ENCODE measurements at places on chromosomes 16 and 17. TPM values are rescaled to one million over a fixed set of nuclear protein-coding genes. Genes with fewer than 3 reads are reported as not detected.

Gene VAT1L
- total RNA-seq = 0.32 TPM

Gene NTN3
- not detected for total RNA-seq

Gene PIRT
- not detected for total RNA-seq

Gene TSPAN10
- total RNA-seq = 1.1 TPM

Gene NOD2
- 4.2 TPM for total RNA-seq

Gene SEPTIN1
- total RNA-seq = 8.6 TPM

Gene IGSF6
- total RNA-seq = 88.4 TPM

Gene RNF157
- 3.8 TPM for total RNA-seq

Gene FOXC2
- total RNA-seq = 1.1 TPM

Gene ZNF205
- 11.7 TPM for total RNA-seq

Gene KRT13
- total RNA-seq = 5.5 TPM

Gene ST6GALNAC2
- total RNA-seq = 24.5 TPM

Gene PARD6A
- 4.7 TPM for total RNA-seq

Gene UBE2I
- 95.6 TPM for total RNA-seq

Gene PLA2G10
- total RNA-seq = 6.6 TPM

Gene GALR2
- not detected for total RNA-seq

Gene ABCA10
- 9.2 TPM for total RNA-seq

Gene GRIN2C
- total RNA-seq = not detected

Gene DPEP1
- 3.0 TPM for total RNA-seq

Gene CACNA1H
- 10.9 TPM for total RNA-seq

Gene BIRC5
- total RNA-seq = 1.1 TPM

Gene DNAAF8
- 0.58 TPM for total RNA-seq

Gene MT1E
- 154 TPM for total RNA-seq

Gene FBXL20
- 23.9 TPM for total RNA-seq

Gene RNF40
- 93.6 TPM for total RNA-seq

Gene ACSM2A
- not detected for total RNA-seq

Gene TBC1D3K
- total RNA-seq = not detected

Gene TRIM25
- total RNA-seq = 89.3 TPM

Gene GABARAP
- total RNA-seq = 547 TPM

Gene CCDC200
- total RNA-seq = not detected

Gene BCL6B
- total RNA-seq = 42.6 TPM

Gene CD300LB
- 1.3 TPM for total RNA-seq

Gene GP1BA
- 0.55 TPM for total RNA-seq

Gene TNP2
- total RNA-seq = not detected

Gene TBC1D3C
- total RNA-seq = not detected

Gene NHLRC4
- 0.98 TPM for total RNA-seq

Gene PRSS33
- total RNA-seq = not detected

Gene TBC1D3I
- total RNA-seq = 0.72 TPM

Gene EFNB3
- total RNA-seq = 0.32 TPM

Gene CPNE7
- 4.8 TPM for total RNA-seq

Gene EVI2B
- total RNA-seq = 87.9 TPM

Gene KRTAP3-2
- total RNA-seq = not detected

Gene NATD1
- 19.5 TPM for total RNA-seq

Gene TIMP2
- 318 TPM for total RNA-seq

Gene SSH2
- total RNA-seq = 72.0 TPM

Gene C17orf78
- total RNA-seq = not detected

Gene PRR35
- not detected for total RNA-seq

Gene TBC1D26
- total RNA-seq = not detected

Gene CDK10
- total RNA-seq = 81.5 TPM

Gene UTS2R
- not detected for total RNA-seq

Gene CCDC78
- total RNA-seq = 0.78 TPM

Gene TMEM235
- not detected for total RNA-seq

Gene CIAO2B
- total RNA-seq = 69.4 TPM

Gene PRSS27
- 0.81 TPM for total RNA-seq

Gene MLKL
- 28.6 TPM for total RNA-seq

Gene TEX2
- total RNA-seq = 50.6 TPM

Gene FBXL16
- total RNA-seq = 3.6 TPM

Measured in upper lobe of right lung (tissue), 1 donor.